Fibroblast of lung (primary cell): ENCODE measurements at places on chromosomes 11 and 22. TPM values are rescaled to one million over a fixed set of nuclear protein-coding genes. Genes with fewer than 3 reads are reported as not detected.

ACTN3 gene
- 0.02 TPM in 1 of 2 replicates, not detected in the other for polyA plus RNA-seq

CRY2 gene
- polyA plus RNA-seq, result 8.3 and 8.4 TPM in 2 replicates

TRIM49C gene
- polyA plus RNA-seq, result not detected in 2 replicates

HORMAD2 gene
- not detected in 2 replicates for polyA plus RNA-seq

CCDC15 gene
- 1.2 and 4.0 TPM in 2 replicates for polyA plus RNA-seq
